ENCODE measurements at places on chromosomes 7 and 10.

DNA sequence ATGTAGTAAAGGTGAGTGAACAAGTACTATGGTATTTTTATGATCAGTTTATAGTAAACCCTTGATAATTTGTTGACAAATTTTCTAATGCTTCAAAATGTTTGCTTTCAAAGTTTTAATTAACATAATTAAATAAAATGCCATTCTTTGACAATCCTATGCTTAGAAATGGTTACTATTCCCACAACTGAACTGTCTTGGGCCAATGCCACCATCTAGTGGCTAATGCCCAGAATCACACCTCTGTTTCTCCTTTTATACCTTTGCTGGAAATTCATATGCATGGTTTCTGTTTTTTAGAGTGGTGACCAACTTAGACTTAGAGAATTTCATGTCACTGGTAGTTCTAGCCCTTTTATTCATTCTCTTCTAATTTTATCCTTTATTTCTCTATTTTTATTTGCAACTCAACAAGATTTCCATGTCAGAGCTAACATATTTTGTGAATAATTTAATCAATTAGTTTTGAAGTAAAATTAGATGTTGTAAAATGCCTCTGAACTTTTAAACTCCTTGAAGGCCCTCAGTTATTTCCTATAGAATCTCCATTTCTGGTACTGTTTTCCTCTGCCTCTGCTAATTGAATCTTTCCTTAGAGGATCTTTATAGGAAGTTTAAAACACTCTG lies 31.1 kb downstream of the PCGF5 start:
- no peaks in the 10 kb centered on the region for H3K27me3 ChIP-seq
- peak; percentile 65 for DNase-seq
- no peaks in the 10 kb centered on the region for H3K4me1 ChIP-seq
- H3K27ac ChIP-seq, result no peak overlapping the region
- no peaks in the 10 kb centered on the region for H3K36me3 ChIP-seq
- H3K4me3 ChIP-seq, result no peak overlapping the region

GRCh38 chr7:48452218-48452617 lies 281.0 kb downstream of the ABCA13 start:
- H3K4me3 ChIP-seq, result no peak overlapping the region
- no peaks in the 10 kb centered on the region for H3K4me1 ChIP-seq
- H3K36me3 ChIP-seq, result no peaks in the 10 kb centered on the region
- no peak for DNase-seq

DNA sequence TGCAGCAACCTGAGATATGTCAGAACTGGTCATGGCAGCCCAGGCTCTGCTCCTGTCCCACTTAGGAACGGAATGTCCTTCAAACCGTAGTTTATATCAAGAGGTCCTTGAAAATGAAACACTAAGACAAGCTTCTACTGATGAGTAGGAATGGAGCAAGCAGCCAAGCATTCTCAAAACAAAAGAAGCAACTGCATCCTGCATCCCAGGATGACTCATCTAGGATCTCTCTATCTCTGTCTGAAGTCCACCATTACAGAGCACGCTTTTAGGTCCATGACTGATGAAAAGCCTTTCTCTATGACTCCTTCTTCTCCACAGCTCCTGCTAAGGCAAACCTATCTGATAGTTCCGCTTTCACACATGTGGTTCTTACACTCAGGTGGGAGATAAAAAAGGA lies 16.3 kb downstream of the MBL2 start:
- no peak overlapping the region for H3K27ac ChIP-seq
- no peaks in the 10 kb centered on the region for H3K27me3 ChIP-seq
- H3K36me3 ChIP-seq, result no peaks in the 10 kb centered on the region
- H3K4me1 ChIP-seq, result no peaks in the 10 kb centered on the region
- no peak for DNase-seq

DNA sequence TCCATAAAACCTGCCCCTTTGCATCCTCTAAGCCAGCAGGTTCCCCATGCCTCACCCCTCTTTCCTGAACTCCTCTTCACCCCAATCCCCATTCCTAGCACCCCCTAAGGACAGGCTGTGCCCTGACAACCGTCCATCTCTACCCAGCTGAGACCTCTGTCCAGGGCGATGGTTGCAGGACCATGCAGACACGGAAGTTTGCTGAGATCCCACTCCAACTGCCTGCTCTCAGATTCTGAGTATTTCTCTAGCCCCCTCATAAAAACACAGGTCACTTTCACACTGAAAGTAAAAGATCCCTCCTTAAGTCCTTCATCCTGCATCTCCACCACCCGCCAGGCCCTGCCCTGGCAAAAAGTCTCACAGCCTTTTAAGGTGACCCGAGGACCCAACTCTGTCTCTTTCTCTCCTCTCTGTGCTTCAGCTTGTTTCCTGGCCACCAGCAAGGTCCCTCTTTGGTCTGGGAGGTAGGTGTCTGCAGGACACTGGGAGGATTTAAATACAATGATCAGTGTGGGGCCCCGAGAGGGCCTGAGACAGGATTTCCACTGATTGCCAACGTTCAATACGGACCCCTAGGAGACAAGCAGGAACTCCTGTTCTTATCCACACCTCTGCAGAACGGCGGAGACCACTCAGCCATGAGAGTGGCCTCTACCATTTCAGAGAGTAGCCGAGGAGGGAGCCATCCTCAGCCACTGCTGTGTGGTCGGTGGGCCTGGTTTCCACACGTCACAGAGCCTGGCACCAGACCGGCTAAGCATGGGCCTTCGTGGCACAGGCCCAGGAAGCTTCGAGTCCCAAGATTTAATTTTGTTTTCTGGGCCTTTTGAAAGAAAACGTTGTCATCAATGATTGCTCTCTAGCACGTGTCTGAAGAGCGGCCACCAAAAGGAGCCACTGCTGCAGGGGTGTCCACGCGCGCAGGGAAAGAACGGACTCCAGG lies 27.9 kb downstream of the CALML3 start:
- no peak overlapping the region for H3K4me3 ChIP-seq
- no peaks in the 10 kb centered on the region for H3K27me3 ChIP-seq
- H3K36me3 ChIP-seq, result no peaks in the 10 kb centered on the region
- H3K4me1 ChIP-seq, result peaks cover 21% of the 10 kb centered on the region

DNA sequence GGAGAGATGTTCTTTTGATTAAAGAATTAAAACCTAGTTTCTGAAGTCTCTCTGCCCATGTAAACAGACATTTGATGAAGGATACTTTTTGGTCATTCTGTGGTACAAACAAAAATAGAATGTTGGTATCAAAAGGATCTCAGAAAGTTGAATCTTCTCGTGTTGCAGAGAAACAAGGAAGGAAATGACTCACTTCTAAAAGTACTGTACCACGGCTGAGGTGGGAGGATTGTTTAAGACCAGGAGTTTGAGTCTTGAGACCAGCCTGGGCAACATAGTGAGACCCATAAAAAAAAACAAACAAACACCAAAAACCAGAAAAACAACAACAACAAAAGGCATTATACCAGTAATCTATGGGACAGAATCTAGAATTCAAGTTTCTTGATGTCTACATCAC lies 69.7 kb downstream of the PRSS58 start:
- H3K36me3 ChIP-seq, result no peaks in the 10 kb centered on the region
- no peak overlapping the region for H3K27ac ChIP-seq
- no peaks in the 10 kb centered on the region for H3K27me3 ChIP-seq
- no peak overlapping the region for H3K4me3 ChIP-seq
- no peak for DNase-seq

DNA sequence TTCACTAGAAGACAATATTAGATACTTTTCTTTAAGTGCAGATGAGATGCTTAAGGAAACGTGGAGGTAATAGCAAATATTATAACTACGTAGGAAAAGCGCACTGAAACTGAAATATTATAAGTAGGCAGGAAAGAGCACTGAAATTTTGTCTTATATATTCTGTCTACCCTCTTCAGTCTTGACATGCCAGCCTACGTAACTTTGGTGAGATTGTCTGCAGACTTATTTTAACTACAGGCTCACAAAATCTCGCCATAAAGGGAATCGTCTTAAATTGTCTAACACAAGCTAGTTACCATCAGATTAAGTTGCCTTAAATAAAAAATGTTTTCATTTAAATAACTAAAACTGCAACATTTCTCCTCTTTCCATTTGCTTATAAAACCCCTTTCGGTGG lies 280.1 kb upstream of the PTER start:
- no peak overlapping the region for H3K4me3 ChIP-seq
- no peaks in the 10 kb centered on the region for H3K27me3 ChIP-seq
- no peak overlapping the region for H3K27ac ChIP-seq
- DNase-seq, result no peak

- no peak overlapping the region for H3K4me3 ChIP-seq
- H3K36me3 ChIP-seq, result no peaks in the 10 kb centered on the region
- H3K27me3 ChIP-seq, result no peaks in the 10 kb centered on the region
- no peak overlapping the region for H3K27ac ChIP-seq
These were observed 25.0 kb downstream of the RGS10 start for GRCh38 chr10:119517235-119518141.

DNA sequence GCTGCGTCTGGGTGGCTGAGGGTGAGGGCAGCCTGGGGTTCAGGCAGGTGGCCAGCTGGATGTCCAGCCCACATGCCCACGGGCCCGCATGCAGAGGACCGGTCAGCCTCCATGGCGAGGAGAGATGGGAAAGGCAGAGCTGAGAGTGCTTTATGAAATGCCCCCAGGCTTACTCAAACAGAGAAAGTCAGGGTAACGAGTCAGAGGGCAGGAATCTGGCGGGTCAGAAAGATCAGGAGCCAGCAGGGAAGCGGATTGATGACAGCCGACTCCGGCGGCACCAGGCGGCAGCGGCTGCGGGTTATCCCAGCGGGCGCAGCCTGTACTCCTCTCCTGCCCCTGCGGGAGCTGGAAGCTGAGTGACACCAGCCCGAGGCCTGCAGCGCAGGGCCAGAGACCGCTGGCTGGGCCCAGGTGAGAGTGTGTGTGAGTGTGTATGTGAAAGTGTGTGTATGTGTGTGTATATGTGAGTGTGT lies 13.4 kb downstream of the SLC13A4 start:
- no peaks in the 10 kb centered on the region for H3K36me3 ChIP-seq
- no peak for DNase-seq
- H3K4me3 ChIP-seq, result no peak overlapping the region
- H3K27ac ChIP-seq, result no peak overlapping the region
- H3K27me3 ChIP-seq, result no peaks in the 10 kb centered on the region

- DNase-seq, result no peak
- no peaks in the 10 kb centered on the region for H3K27me3 ChIP-seq
- no peak overlapping the region for H3K27ac ChIP-seq
- no peak overlapping the region for H3K4me3 ChIP-seq
- H3K4me1 ChIP-seq, result no peaks in the 10 kb centered on the region
These were observed 20.3 kb downstream of the NCAPG2 start for GRCh38 chr7:158684329-158684728.

- DNase-seq, result no peak
- H3K27ac ChIP-seq, result no peak overlapping the region
- no peak overlapping the region for H3K4me3 ChIP-seq
- no peaks in the 10 kb centered on the region for H3K27me3 ChIP-seq
These were observed 121.8 kb downstream of the SGMS1 start for GRCh38 chr10:50501924-50502452.

DNA sequence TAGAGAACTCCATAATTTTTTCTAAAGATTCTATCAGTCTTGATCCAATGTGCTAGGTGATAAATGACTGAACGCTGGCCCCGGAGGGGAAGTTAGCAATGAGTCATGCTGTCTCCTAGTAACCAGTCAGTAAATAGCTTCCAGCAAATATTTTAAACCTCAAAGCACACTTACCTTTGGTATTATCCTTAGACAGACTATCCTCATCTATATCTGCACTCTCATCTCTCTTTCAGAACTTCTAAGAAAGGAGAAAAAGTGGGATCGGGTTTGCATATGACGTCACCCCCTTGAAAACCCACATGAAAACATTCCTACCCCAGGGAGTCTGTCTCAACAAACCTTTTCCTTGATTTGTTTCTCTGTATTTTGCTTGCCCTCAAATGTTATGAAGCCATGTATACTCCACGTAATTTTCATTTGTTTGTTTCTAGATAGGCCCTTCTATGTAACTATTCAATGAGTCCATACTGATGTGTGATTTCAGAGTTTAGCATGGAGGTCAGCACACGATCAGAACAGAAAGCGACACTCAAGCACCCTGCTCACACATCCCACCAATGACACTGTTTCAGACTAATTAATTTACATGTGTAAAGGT lies 174.9 kb upstream of the NRP1 start:
- H3K36me3 ChIP-seq, result no peaks in the 10 kb centered on the region
- no peak overlapping the region for H3K27ac ChIP-seq
- no peak overlapping the region for H3K4me3 ChIP-seq
- no peak for DNase-seq
- H3K4me1 ChIP-seq, result no peaks in the 10 kb centered on the region

- no peak overlapping the region for H3K4me3 ChIP-seq
- no peaks in the 10 kb centered on the region for H3K27me3 ChIP-seq
- DNase-seq, result no peak
- H3K4me1 ChIP-seq, result no peaks in the 10 kb centered on the region
- no peaks in the 10 kb centered on the region for H3K36me3 ChIP-seq
- H3K27ac ChIP-seq, result no peak overlapping the region
These were observed 8.1 kb downstream of the IL2RA start for GRCh38 chr10:6053816-6054631.

GRCh38 chr7:28575241-28575643 lies 162.9 kb downstream of the CREB5 start:
- no peaks in the 10 kb centered on the region for H3K36me3 ChIP-seq
- DNase-seq, result no peak
- no peak overlapping the region for H3K4me3 ChIP-seq
- H3K27me3 ChIP-seq, result no peaks in the 10 kb centered on the region

- H3K27ac ChIP-seq, result no peak overlapping the region
- DNase-seq, result no peak
- peaks cover 25% of the 10 kb centered on the region for H3K4me1 ChIP-seq
- H3K4me3 ChIP-seq, result no peak overlapping the region
These were observed 184.4 kb upstream of the LYZL2 start for GRCh38 chr10:30813872-30814481.

DNA sequence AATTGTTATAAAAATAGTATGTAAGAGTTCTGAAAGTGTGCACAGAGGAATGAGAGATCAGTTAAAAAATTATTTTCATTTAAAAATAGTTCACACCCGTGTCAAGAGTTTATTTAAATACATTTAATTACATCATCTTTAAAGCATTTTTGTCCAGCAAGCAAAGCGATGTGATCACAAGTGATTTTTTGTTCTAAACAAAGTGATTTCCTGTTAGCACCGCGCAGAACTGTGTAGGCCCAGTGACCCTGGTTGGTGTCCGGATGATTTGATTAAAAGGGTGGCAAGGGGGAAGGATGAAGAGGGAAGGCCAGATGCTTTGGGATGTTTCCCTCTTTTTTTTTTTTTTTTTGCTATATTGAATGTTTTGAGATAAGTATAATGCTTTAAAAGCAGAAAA lies 227.8 kb upstream of the PITRM1 start:
- no peaks in the 10 kb centered on the region for H3K27me3 ChIP-seq
- H3K27ac ChIP-seq, result no peak overlapping the region
- H3K4me3 ChIP-seq, result no peak overlapping the region
- no peaks in the 10 kb centered on the region for H3K4me1 ChIP-seq
- DNase-seq, result no peak
- H3K36me3 ChIP-seq, result no peaks in the 10 kb centered on the region

DNA sequence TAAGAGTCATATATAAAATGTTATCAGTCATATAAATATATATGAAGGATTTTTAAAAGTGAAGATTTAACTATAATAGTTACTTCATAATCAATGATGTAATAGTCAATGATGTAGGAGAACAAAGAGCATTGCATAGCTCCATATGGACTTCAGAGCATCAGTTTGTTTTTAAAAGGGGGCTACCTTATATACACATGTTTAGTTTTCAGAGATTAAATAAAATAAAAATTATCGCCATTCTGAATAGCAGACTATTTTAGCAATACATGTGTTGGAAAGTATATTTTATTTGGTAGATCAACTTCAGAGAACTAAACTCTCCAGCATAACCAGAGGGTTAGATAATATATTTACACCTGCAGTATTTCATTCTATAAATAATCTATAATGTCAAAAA lies 29.1 kb upstream of the EPC1 start:
- H3K4me3 ChIP-seq, result peak overlapping the region; percentile 73
- H3K36me3 ChIP-seq, result no peaks in the 10 kb centered on the region
- H3K4me1 ChIP-seq, result peaks cover 3% of the 10 kb centered on the region
- no peak overlapping the region for H3K27ac ChIP-seq
- no peak for DNase-seq
- H3K27me3 ChIP-seq, result no peaks in the 10 kb centered on the region

Data from ovary (tissue), 10 donors.